Testis (tissue), 5 donors: ENCODE measurements at places on chromosomes 12 and 14.

- no peak for DNase-seq
Measured at GRCh38 chr14:58077621-58078020, 74.4 kb downstream of the ARMH4 start.

DNA sequence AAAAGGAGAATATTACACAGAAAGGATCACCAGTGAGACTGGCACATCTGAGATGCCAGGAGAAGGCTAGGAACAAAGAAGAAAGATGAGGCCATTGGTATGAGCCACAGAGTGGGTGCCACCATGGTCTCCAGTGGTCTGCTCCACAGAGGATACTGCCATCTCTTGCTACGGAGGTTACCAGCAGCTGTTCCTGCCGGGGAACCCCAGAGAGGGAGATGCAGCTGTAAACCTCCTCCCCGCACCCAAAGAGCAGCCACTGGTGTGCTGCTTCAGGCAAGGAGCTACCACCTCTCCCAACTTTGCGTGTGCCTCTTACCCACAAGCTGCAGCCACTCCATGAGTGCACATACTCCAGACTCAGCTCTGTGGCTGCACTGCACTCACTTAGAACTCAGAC is 201.5 kb upstream of the RTL1 start:
- peak; percentile 4 for DNase-seq

DNA sequence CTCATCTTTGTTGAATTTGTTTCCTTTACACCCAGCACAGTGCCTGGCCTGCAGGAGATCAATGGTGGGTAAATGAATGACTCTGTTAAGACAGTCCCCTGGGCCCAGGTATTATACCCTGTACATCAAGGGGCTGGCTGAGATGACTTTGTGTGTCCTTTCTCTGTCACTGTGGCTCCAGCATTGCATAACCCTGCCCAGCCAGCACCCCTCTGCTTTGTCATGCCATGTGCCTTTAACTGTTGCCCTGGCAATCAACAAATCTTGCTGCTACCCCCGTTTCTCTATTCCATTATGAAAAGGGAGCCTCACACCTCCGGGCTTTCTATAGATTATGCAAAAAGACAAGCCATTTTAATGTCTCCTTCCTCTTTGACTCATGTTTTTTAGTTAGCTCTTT is 7.6 kb upstream of the FLVCR2 start:
- no peak for DNase-seq

GRCh38 chr14:72631401-72631800 is 262.5 kb downstream of the DPF3 start:
- DNase-seq, result no peak

GRCh38 chr14:63770187-63770807 is 42.4 kb upstream of the SGPP1 start:
- DNase-seq, result peak; percentile 74

DNA sequence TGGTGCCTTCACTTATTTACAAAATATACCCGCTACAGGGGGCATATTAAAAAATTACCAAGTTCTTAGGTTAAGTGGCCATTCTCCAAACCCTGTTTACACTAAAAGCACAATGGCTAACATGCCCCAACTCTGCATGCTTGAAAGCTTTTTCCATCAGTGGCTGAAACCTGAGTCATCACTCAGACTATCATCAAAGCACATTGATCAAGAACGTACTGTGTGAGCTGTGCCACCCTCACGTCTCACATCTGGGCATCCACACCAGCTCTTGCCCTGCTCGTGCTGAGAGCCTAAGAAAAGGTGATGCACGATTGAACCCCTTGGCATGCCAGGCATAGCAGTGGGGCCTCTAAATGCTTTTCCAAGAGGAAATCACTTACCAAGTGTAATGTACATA is 13.2 kb downstream of the AQP6 start:
- DNase-seq, result no peak

- DNase-seq, result no peak
Measured at GRCh38 chr12:44780221-44780790, 95.8 kb downstream of the NELL2 start.

DNA sequence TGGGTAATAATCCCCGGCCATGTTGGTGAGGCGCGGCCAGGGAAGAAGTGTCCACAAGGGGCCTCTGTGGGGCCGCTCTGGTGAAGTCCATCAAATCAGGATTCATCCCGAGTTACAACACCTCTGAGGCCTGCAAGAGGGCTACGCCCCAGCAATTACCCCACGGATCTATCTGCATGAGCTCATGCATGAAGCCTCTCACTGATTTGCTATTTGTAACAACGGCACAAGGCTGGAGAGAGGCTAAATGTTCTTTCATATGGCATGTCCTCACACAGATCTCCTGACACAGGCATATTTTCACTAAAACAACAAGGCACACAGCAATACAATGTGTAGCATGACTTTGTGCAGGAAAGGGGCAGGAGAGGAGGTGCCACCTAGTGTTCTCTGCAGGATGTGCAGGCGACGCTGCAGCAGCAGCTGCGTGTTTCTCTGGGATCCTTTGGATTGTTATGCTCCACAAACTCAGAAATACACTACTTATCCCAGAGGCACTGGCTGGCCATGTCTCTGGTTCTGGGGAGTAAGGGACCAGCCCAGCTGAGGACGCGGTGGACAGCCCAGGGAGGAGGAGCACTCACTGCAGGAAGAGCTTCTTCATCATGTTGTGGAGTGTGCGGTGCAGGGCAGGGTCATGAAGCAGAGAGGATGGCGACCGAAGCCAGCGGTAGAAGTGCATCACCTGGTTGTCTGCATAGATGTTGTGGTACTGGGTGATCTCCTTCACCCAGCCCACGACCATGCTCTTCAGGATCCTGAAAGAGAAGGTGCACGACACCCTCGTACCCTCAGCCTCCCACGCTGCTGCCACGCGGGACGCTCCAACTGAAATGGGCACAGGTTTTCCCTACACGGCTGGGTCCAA is 20.2 kb downstream of the P2RX2 start:
- DNase-seq, result peak; percentile 52

DNA sequence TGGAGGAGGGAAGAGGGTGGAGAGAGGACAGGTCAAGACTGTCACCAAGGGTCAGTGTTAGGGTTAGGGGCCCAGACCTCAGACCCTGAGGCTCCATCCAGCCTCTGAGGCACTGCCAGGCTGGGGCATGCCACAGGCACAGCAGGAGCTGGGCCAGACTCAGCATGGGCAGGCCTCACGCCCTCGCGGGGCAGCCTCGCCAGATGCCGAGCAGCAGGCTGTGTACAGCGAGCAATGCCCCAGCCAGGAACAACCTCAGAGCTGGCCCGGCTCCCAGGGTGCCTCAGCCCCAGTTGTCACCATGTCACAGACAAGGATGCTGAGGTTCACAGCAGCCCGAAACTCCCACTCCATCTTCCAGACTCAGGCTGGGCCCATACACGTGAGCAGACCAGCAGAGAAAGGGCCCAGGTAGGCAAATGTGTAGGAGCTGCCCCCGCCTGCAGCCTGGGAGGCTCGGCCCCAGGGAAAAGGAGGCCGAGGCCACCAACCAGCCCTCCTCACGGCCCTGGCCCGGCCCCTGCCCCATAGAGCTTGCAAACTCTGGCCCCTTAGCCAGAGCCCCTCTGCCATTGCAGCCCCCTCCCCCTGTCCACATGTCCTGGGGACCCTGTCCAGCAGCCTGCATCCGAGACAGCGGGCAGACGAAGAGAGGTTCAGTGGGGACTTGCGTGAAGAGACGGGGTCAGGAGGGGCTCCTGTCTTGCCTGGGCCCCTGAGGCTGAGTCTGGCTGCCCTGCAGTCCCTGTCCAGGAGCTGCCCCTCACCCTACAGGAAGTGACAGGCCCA is 7.5 kb downstream of the C14orf180 start:
- peak; percentile 36 for DNase-seq

GRCh38 chr14:68232300-68233055 is 412.9 kb downstream of the RAD51B start:
- peak; percentile 59 for DNase-seq

DNA sequence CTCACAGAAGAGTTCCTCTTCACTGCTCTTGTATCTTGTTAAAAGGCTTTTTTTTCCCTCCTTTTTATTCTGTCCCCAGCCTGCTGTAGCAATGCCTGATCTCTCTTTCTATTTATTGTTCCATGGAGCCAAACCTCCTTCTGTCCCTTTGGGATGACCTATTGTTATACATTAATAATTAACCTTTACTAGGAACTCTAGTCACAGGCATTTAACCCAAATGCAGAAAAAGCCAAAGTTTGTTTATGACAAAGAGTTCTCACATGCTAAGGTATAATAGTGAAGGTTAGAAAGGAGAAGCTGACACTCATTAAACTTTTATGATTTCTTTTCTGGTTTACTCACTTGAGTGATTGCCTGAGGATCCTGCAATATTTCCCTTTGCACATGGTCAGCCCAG is 535.8 kb downstream of the NRXN3 start:
- DNase-seq, result no peak

GRCh38 chr14:37089410-37089809 is 83.0 kb downstream of the SLC25A21 start:
- no peak for DNase-seq

GRCh38 chr14:30267141-30267540 is 291.8 kb upstream of the G2E3 start:
- DNase-seq, result no peak

DNA sequence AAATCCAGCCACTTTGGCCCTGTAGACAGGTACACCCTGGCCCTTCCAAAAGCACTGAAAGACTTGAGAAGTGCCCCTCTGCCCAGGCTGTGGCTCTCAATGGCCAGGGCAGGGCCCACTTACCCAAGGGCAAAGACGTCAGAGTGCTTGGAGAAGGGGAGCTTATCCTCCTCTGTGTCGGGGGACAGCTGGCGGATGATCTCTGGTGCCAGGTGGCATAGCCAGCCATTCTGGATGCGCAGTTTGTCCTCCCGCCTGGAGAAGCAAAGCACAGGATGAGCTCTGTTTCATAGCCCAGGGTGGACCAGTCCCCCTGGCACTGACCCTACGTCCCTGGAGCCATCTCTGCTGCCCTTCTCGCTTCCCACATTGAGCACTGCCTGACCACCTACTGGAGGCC is 114.9 kb upstream of the NOS1 start:
- DNase-seq, result no peak

DNA sequence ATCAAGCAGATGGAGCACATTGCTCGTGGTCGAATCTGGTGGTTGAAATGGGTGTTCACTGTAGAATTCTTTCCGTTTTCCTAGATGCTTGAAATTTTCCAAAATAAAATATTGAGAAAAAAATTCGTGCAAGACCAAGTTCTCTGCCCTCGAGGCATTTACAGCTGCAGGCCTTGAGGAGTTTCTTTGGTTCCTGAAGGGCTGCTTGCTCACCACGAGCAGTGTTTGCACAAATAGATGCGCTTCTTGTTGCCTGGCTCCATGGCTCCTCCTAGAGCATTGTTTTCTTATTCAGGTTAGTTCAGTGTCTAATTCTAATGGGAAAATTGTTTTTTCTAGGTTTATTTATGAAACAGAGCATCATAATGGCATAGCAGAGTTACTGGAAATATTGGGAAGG is 74.5 kb upstream of the DYNC1H1 start:
- DNase-seq, result no peak

GRCh38 chr12:66942741-66943465 is 264.0 kb upstream of the GRIP1 start:
- no peak for DNase-seq

- no peak for DNase-seq
Measured at GRCh38 chr14:35301735-35302528, 9.8 kb downstream of the PSMA6 start.

- no peak for DNase-seq
Measured at GRCh38 chr12:4997939-4998338, 45.7 kb upstream of the KCNA5 start.

DNA sequence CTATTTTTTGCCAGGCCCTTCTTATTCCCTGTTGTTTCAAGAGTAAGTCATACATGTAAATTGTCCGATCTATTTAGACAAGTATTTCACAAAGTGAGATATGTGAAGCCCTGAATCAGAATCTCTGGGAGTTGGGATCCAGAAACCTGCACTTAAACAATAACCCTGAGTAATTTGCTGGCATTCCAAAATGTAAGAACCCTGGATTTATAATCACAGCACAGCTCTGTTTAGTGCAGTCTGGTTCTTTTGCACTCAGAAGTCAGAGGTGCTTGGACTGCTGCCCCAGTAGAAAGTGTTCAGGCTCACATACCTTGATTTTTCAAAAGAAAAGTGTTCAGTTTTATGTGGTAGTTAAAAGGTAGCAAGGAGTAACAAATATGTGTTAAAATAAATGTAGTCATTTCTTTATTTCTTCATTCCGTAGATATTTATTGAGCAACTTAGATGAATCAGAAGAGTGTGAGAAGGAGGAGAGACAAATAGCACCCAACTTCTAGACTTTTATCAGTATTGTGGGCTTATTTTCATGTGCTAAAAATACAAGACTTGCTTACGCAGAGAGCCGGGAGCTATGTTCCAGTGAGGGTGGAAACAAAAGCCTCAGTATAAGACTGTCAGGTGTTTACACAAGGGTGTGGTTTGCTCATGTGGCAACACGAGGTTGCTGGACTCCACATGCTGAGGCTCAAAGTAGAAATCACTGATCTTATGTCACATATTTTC is 70.1 kb downstream of the SYNE2 start:
- DNase-seq, result peak; percentile 60

GRCh38 chr12:123533672-123534643 is at the start of gene RILPL1:
TSS of gene RILPL1 (minus strand) at chr12:123533719. CDS start at chr12:123533482, 237 bp downstream.
- DNase-seq, result peak; percentile 58

GRCh38 chr12:98592825-98593322 is 612 bp upstream of the SLC25A3 start:
- no peak for DNase-seq

DNA sequence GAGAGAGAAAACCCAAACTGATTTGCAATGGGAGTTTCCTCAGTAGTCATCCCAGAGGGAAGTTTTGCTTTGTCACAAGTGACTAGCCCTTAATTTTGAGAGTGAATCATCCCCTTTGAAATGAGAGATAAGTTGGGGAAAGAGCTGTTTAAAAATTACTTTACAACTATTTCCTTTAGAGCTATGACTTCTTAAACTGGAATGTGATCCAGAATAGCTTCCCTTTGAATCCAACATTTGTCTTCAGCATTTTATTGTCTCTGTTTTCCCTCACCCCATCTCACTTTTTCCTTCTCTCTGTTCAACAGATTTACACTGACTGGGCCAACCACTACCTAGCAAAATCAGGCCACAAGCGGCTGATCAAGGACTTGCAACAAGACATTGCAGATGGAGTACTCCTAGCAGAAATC is 109.3 kb downstream of the NAV3 start:
- no peak for DNase-seq

DNA sequence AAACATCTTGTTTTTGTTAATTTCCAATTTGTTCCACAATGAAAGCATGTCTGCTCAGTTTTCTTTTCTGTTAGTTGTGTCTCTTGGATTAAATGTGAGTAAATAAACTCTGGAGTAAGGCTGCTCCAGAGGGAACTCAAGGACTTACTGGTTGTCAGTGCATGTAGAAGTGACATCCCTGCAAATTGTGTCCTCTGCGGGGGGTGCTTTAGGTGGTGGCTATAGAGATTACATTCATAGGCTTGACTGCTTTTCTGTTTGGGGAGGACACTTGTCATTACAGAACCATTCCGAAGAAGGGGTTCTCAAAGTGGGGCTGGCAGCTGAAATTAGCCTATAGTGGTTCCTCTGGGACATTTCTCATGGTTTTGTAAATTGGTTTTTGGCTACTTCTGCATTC is 8.8 kb downstream of the TMTC2 start:
- DNase-seq, result no peak

DNA sequence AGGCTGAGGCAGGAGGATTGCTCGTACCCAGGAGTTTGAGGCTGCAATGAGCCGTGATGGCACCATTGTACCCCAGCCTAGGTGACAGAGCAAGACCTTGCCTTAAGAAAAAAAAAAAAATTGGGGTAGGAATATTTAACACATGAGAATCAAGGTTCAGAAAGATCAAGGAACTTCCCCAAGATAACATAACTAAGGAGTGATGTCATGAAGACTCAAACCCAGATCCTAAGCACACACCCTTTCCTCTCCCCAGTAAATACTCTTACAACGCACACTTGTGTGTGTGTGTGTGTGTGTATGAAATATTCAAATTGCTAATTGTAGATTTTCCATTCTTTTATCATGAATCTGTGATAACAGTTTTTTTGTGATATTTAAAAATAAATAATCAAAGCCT is 90.6 kb upstream of the NUDT4 start:
- DNase-seq, result no peak
